NCI-H146 (cell line): ENCODE measurements at places on chromosomes 3 and 15.

GRCh38 chr3:43024181-43024885, 45.2 kb downstream of the GASK1A start:
- DNase-seq = no peak

GRCh38 chr3:184082465-184082864, 14.4 kb upstream of the HTR3E start:
- DNase-seq = peak; percentile 35

DNA sequence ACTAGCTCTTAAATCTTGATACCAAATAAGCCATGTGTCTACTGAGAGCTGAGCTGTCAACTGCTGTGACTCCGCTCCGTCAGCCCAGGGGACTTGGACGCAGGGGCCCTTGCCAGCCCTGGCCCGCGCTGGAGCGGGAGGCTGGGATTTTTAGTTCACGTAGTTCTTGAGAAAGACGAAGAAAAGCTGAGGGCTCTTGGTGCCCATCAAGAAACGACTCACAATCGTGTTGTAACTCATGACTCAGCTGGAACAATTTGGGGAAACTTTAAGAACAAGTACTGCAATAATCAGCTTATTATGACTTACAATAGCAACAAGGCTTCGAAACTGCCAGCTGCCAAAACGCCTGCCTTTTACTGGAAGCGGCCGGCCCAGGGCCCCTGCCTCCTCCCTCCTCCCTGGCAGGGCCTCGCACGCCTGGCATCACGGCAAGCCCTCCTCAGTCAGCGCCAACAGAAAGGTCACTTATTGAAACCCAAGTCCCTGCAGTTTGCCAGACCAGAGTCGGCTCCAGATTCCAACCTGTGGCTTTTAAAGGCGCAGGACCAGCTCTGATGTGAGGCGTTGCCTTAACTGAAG, 60.3 kb downstream of the RGMA start:
- DNase-seq = no peak

- peak; percentile 5 for DNase-seq
Observed at GRCh38 chr3:87732294-87732693, 326.5 kb downstream of the CGGBP1 start.

DNA sequence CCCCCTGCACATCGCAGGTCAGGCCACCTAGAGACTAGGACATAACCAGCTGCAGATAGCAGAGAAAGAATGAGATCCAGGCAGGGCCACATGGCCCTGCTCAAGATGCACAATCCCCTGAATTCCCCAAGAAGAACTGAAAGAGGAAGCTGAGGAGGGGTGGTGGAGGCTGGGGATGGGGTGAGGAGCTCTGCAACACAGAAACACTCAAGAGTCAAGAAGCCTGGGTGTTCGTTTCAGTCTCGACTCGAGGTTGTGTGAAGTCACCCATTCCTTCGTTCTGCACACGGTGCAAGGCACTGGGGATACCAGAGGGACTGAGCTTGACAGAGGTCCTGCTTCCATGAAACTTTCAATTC, 62.0 kb downstream of the TLE3 start:
- no peak for DNase-seq

GRCh38 chr3:18389108-18389733, 35.9 kb downstream of the SATB1 start:
- peak; percentile 47 for DNase-seq

- DNase-seq = no peak
Observed at GRCh38 chr3:81886081-81886480, 124.6 kb upstream of the GBE1 start.

DNA sequence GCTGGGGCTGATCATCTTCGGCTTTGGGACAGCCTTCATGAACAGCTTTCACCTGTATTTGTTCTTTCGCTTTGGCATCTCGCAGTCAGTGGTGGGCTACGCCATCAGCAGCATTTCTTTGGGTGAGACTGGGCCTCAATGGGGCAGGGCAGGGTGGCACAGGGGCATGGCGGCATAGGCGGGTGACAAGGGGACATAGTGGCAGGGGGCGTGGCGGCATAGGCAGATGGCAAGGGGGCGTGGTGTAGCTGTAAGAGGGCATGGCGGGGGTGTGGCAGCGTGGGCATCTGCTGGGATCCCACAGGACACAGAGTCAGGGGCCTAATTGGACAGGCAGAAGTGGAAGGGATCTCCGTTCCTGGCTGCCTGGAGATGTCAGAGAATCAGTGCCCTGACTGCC, 25.5 kb downstream of the SLC22A14 start:
- DNase-seq = no peak

- DNase-seq = no peak
Observed at GRCh38 chr3:73601481-73601880, 23.3 kb downstream of the PDZRN3 start.

- no peak for DNase-seq
Observed at GRCh38 chr3:177515786-177516157, 318.5 kb upstream of the TBL1XR1 start.

GRCh38 chr3:11001020-11001657, 8.6 kb downstream of the SLC6A1 start:
- no peak for DNase-seq

DNA sequence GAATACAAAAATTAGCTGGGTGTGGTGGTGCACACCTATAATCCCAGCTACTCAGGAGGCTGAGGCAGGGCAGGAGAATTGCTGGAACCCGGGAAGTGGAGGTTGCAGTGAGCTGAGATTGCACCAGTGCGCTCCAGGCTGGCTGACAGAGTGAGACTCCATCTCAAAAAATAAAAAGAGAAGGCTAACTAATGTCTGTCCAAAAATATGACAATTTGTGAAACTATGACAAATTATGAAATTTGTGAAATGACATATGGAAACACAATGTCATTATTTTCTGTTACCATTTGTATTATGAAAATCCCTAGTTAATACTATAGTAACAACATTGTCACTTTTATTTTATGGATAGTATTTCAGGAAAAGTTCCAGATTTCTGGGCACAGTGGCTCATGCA, 1306.3 kb upstream of the EPHA6 start:
- DNase-seq = no peak

- DNase-seq = no peak
Observed at GRCh38 chr15:70178335-70179084, 80.8 kb upstream of the TLE3 start.

DNA sequence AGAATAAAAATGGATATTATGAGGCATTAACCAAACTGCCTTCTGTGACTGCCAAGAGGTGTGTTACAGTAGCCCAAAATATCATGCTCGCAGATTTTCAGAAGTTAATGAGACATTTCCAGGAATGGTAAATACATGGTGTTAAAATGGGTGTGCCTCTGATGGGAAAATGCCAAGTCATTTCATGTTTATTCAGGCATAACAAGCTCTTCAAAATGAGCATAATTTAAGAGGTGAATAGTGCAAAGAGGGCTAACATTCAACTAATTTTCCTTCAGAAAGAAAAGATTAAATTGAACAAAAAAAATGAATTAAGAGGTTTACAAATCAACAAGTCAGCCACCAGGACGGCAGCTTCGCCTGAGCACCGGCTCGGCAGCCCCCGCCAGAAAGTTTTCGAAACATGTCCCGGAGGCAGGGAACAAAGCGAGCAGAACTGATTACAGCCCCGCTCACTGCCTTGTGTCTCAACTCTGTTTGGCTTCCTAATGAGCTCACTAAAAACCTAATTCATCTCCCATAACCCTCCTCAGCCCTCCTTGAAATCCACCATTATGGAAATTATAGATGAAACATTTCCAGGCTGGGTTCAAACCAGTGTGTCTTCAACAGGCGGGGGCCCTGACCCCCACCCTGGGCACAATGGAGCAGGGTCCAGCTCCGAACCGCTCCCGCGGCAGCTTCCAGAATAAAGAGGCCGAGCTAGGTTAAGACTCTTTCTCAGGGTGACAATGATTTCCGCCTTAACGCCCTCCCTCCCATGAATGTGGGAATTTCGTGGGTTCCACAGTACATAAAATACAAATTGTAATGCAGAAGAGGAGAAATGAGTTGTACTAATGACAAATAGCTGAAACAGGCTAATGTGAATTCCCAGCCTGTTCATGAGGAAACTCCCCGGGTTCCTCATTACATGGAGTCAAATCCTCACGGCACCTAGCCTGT, 43.9 kb downstream of the MEIS2 start:
- no peak for DNase-seq

GRCh38 chr3:30598668-30599545, 7.5 kb upstream of the TGFBR2 start:
- no peak for DNase-seq
